ENCODE measurements at places on chromosomes 7 and 10.

DNA sequence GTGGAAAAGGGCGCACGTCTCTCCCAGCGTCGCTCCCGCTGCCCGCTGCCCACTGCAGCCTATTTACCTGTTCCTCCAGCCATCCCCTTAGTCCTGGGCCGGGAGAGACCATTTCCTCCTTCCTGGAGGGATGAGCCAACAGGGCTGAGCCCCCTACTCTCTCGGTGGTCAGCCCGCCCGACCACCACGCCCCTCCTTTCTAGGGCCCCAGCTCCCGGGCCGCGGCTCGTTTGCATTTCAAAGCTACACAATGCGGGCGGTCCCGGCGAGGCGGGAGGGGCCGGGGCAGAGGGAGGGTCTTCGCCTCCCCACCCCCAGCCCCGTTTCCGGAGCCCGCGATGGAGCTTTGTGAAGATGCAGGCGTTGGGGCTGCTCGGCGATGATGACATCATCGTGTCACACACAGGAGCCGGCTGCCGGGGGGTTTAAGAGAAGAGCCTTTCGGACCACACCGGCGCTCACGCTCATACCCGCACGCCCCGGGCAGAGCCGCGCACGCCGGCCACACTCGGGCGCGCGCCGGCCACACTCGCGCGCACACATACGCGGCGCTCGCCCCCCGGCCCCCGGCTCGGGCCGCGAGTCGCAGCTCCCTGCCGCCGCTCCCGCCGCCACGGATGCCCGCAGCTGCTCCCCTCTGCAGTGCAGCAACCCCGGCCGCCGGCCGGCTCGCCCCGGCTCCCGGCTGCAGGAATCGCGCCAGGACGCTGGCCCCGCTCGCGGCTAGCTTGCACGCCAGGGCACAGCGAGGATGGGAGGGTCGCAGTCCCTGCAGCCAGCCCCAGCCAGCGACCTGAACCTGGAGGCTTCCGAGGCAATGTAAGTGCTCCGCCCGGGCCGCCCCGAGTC lies 107.7 kb upstream of the BTBD16 start:
- peak; percentile 37 for DNase-seq

DNA sequence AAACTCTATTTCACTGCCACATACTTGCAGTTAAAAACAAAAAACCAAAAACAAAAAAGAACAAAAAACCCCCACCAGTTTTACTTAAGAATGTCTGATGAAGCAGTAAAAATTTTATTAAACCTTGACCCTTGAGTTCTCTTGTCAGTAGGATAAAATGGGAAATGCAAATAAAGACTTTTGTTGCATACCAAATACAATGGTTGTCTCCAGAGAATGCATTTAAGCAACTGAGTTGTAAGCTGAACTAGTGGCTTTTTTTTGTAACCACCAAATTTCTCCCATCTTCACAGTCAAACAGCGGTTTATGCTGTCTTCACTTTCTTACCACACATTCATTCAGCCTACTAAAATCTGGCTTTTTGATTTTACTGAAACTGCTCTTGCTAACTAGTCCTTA lies 3.1 kb downstream of the SYPL1 start:
- DNase-seq = no peak

DNA sequence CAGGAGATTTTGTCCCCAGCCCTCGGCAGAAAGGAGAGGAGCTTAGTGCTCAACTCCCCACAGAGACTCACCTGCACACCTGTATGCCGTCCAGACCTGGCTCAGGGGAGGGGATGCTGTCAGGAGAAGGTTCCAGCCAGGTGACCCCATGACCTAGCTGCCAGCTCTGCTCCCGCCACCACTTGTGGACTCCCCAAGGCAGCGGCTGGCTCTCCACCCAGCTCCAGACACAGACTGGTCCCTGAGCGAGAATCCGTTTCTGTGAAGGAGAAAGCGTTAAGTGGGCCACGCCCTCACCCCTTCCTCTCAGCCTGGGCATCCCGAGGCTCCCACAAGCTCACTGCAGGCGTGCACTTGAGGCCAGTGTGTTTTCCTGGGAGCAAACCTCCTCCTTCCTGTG lies 76.4 kb downstream of the RGS10 start:
- no peak for DNase-seq

DNA sequence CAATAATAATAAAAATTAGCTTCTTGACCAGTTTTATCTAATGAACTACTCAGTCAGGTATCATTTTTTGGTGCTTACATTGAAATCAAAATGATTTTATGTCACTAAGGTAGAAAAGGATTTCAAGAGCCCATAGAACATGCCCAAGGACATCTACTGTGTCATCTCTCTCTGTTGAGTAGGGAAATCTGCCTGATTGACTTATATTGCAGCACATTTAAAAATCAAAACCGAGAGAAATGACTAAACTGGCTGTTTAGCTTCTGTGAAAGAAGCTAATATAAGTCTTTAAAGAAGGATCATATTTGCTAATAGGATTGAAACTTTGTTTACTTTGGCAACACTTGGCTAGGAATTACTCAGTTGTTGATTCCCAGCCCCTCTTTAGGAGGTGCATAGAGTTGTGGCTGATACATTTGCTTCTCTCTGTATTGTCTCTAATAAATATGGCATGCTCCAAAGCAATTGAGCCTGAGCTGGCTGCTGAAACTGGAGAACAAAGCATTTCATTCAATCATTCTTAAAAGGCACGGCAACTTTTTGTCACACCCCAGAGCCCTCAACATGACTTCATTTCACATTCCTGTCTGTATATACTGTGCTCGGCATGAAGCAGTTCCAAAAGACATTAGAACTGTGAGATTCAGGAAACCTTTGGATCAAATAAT lies 1096.9 kb upstream of the POT1 start:
- no peak for DNase-seq

DNA sequence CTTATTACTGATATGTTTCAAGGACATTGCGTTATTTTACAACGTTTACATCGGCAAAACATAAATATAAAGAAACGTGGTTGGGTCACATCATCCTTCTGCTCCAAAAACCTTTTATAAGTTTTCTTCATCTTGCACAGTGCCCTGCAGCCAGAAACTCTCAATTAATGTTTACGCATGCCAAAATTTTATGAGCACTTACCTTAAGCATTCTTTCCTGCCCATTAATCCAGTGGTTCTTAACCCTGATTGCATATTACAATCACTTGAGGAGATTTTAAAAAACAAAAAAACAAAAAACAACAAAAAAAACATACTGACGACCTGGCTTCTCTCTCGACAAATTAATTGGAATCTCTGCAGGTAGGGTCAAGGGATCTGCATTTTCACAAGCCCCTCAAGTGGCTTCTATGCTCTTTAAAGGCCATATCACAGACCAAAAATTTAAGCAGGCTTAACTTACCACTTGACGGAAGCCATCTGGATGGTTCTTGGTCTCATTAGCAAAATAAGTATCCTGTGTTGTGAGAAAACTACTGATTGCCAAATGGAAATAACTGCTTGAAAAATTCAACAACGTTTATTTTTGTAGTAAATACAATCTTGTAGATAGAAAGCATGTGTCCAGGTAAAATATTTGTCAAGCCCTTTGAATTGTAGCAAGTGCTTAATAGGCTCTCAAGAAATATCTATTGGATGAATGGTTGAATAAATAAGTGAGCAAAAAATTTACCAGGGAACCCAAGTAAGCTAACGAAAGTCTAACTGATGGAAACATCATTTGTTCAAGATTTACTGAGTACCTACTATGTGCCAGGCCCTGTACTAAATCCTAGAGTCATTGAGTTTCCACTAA lies 30.9 kb upstream of the SLC16A12 start:
- no peak for DNase-seq

DNA sequence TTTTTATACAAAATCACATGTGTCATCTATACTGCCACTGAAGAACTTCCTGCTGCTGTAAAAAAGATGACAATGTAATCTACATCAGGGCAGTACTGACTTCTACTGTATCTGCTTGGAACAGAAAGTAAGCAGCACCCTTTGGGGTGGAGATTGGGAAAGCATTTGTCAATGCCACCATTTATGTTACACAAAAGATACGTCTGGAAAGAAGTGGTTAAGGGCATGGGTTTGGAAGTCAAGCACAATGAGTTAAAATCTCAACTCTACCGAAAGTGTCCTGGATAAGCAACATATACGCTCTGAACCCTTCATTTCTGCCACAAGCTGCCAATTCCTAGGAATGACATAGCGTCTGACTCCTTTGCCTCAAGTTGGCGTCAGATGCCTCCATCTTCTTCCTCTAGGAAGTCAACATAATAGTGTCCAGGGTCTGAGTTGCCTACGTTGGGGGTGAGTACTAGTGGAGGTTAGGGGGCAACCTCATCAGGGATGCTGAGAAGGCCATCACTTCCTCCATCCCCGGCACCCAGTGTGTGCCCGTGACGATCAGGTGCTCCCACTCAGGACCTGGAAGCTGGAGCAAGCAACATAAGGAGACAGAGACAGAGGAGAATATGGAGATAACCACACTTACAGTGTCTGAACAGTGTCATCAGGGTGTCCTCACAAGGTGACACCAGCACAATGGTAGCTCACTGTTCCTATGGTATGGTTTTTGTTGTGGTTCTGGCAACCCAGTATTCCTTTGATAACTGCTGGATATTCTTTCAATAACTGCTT lies 58.3 kb downstream of the SGMS1 start:
- no peak for DNase-seq

- DNase-seq = no peak
Observed at GRCh38 chr10:17181751-17182150, 19.7 kb downstream of the TRDMT1 start.

DNA sequence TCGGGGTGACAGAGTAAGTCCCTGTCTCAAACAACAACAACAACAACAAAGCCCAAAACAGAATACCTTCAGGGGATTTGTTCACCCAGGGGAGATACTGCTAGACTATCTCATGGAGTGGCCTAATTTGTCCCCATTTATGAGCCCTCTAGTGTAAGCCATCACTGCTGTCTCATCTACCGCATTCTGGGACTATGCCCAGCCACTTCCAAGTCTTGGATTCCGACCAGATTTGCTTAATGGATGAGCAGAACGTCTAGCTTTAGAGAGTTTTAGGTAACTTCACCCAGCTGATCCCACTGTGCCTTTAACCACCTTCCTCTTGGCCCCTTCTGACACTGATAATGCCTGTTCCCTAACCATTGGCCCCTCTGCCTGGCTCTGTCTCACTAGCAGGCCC lies 47.1 kb downstream of the PAPSS2 start:
- no peak for DNase-seq

GRCh38 chr7:23334482-23335056 lies 35.4 kb downstream of the MALSU1 start:
- DNase-seq = no peak
